ENCODE measurements at places on chromosomes 6 and 20.

DNA sequence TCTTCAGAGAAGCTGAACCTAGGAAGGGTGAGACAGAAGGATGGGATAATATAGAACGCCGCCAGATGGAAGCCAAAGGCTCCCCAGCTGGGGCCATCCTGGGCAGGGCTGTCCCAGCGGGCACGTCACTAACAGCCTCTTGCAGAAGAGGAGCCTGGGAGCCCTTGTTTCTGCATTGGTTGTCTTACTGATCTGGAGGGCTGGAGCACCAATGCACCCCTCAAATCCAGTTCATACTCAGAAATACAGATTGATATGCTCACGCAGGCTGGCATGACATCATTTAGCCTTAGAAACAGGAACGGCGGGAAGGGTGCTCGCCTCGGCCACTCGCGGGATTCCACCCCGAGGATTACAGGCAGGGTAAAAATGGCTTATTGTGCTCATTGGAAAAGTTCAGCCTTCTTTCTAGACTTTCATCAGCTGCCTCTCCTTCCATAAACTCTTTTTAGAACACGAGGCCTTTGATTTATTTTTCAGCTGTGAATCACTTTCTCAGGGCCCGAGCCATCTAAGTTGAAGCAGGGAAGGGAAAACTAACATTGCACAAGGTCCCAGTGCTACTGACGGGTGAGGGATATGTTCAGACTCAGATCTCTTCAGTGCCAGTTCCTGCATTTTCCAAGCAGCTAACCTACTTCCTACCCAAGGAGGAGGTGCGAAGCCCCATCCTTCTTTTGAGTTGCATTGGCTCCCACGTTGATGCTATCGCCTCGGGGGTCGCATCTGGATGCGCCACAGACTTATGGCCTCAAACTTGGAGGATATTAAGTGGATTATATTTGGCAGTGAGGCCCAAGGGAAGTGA is 82.3 kb downstream of the GMPR start:
- no peak for DNase-seq

DNA sequence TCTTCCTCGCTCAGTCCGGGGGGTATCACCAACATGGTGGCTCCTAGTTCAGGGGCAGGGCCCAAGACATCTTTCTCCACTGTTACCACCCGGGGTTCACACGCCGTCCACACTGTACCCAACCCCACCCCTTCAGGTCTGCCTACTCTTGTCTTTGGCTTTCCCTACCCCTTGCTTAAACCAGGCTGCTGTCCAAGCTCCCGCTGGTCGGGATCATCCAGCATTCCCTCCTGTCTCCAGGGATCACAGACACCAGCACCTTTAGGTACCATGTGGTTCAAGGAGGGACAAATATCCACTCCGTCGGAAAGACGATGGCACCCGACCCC is 395 bp downstream of the NELFE start:
- DNase-seq: no peak

DNA sequence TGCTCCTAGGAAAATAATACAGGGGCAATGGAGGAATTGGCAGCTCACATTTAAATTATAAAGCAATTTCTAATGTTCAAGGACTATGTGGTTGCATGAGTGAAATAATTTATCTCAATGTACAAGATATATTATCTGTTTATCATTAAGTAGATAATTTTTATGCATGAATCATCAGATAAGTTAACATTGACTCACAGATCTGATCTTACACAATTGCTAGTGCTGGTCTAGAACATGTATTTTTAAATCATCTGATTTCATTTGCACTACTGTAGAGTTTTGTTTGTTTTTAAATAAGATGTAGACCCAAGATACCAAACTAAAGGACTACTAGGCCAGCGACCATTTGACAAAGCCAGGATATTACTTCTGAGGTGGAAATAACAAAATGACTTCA is 199.2 kb downstream of the BMP2 start:
- no peak for DNase-seq

DNA sequence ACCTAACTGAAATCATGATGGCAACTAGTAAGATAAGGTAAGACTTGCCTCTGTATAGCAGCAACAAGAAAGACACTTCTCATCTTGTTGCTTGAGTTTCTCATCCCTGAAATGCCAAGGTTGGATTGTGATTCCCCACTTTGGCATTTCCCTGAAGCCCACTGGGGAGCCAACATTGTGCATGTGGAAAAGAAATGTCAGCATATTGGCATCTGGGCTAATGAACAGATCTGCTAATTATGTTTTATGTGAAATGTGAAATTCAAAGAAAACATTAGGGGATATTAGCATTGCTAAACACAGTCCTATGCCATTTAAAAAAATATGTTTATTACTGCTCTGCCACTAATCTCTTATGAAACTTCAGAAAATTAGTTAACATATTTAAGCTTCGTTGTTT is 126.3 kb upstream of the PCSK2 start:
- no peak for DNase-seq

DNA sequence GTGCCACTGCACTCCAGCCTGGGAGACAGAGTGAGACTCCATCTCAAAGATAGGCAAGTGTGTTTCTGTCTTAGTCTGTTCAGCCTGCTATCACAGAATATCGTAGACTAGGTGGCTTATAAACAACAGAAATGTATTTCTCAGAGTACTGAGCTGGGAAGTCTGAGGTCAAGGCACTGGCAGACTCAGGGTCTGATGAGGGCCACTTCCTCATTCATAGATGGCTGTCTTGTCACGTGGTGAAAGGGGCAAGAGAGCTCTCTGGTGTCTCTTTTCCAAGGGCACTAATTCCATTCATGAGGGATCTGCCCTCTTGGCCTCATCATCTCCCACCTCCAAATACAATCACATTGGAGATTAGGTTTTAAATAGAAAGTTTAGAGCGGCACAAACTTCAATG is 95.6 kb upstream of the PHACTR3 start:
- DNase-seq: no peak

DNA sequence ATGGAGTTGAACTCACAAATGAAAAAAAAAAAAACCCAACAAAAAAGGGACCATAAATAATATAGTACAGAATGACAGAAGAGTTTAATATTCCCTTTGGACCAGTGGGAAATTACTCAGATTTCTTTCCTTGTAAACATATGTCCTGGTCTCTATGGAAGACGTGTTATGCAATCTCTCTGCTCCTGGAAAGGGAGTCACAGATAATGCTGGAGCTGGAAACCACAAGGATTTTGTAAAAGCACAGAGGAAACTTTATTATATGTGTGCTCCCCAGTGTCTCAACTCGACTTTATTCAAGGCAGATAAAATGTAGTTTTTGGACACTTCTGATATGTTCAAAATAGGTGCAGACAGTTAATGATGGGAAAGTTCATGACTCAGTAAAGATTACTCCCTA is 88.1 kb upstream of the ZFP64 start:
- no peak for DNase-seq

DNA sequence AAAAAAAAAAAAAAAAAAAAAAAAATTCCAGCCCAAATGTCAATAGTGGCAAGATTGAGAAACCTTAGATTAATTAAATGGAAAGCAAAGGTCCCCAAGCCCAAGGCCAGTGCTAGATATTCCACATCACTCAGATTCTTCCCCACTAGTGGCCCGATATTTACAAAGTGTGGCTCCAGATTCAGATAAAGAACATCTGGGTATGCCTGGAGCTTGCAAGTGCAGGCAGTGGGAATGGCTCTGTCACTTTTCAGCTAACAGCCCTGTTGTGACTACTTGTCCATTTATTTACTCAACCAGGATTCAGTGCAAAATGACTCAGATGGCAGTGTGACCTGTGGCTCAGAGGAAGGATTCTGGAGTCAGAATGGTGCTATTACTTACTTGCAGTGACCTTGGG is 8.2 kb upstream of the KCNB1 start:
- no peak for DNase-seq

GRCh38 chr6:163288915-163289314 is 125.6 kb upstream of the QKI start:
- DNase-seq: no peak

DNA sequence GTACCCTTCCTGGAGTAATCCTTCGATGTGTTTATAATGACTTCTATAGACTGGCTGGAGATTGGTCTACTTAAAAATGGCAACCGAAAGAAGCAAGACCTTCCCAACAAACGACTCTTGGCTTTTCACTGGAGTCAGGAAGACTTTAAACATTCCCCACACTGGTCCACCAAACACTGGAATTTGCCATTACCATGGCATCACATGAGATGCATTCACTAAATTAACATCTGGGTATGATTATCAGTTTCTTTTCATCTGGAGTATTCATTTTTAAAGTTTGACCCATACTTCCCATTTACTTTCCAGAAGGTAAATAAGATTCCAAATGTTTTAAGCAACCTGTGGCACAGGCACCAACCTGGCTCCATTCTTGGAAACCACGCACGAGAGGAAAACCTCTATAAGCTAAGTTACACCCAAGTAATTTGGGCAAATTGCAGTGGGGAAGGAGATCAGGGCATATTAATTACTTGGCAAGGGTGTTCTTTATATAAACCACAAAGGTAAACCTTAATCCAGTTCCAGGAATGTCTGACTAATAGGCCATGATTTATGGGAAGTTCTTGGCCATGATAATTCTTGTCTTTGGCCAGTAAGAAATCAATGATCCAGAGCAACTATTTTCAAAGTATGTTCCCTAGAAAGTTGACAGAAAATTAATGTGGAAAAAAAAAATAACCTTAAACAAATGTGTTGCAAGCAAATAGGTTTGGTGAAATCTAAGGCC is 190.0 kb upstream of the COL21A1 start:
- no peak for DNase-seq

DNA sequence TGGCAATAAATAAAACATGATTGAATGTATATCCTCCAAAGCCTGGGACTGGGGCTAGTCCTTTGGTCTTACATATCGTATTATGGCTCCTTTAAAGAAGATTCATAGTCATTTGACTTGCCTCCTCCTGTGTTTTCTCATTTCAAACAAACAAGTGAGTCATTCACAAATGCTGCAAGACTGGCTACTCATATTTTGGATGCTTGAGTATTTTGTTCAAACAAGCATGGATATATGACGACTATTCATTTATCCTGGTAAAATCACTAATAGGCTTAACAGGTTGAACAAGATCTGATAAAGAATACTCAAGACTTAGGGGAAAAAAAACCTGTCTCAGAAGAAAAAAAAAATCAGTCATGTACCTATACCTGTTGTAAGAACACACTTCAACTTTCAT is 111.1 kb upstream of the CCDC28A start:
- no peak for DNase-seq

DNA sequence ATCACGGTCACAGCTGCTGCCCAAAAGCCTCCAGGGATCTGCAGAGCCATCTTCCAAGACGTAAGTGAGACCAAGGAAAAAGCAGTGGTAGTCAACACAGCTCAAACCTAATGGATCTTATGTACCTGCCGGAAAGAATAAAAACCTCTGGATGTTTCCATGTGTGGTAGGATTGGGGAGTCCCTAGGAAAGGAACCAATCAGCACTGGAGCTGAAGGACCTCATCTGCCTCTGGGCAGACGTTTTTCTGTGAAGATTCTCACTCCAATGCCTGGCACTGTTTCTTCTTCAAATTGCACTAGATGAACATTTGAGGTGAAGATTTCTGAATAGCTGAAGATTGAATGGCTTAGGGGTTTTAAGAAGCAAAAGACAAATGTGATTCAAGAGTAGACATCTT is at the start of gene HLA-DQB2:
Gene HLA-DQB2, minus strand, starts transcription at position 112 of the 400 bp plus-strand sequence. Its CDS starts 62 bp downstream, at position 50.
- DNase-seq: no peak

- no peak for DNase-seq
Observed at GRCh38 chr20:33609504-33609903, 52.6 kb upstream of the C20orf144 start.

DNA sequence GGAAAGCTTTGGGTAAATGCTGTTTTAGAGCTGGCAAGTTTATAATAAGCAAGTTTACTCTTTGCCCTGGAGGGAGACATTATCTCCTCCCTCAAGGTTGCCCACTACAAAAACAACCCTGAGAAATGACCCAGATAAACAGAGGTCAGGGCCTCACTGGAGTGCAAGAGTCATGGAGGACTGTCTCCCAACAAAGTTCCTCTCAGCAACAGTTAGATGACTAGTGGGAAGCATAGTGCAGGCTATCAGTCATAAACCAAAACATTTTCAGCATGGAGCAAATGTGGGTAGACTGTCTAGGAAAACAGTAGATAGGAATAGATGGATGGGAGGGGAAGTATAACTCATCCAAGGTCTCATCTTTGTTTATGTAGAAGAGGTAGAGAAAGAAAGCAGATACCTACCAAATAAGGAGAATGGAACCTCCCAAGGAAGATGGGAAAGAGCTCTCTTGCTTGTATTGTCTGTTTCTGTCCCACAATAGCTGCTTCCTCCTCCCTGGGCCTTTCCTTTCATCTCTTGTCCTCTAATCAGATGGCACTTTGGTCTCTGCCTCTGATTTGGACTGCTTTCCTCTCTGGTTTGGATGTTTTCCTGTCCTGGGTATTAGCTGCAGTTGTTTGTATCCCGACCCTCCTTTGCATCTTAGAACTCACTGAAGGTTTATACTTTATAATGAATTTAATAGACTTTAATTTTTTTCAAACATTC is 95.4 kb downstream of the WASF1 start:
- DNase-seq: no peak

DNA sequence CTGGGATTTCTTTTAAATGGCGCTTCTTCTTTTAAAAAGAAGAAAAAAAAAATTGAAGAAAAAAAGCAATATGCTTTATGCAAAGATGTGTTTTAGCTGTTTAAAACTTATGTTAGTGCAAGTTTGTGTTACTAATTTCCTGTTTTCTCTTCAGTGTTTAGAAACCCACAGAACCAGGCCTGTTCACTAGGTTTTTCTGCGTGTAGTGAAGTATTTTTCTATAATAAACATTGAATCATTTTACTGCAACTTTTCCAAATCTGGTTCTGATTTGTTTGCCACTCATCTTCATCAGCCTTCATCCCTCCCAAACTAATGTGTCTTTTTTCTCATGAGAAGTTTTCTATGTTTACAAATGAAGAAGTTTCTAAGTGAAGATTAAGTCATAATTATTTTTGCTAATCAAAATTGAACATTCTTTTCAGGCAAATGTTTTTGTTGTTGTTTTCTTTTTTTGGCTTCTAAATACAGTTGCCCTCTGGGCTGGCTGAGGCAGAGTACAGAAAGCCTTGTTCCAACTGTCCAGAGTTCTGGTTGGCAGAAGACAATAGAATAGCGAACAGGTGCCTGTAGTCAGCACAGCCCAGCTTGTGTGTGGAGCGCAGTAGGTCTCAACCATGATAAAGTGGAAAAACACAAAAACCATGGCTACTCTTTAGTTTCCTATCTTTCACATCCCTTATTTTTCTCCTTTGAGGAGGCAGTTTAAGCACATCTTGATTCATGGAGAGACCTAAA is 14.5 kb downstream of the ZNF76 start:
- DNase-seq: no peak

GRCh38 chr20:61902221-61902869 is 163.3 kb downstream of the TAF4 start:
- no peak for DNase-seq

GRCh38 chr6:74551896-74552295 is 654.0 kb downstream of the COL12A1 start:
- DNase-seq: no peak

DNA sequence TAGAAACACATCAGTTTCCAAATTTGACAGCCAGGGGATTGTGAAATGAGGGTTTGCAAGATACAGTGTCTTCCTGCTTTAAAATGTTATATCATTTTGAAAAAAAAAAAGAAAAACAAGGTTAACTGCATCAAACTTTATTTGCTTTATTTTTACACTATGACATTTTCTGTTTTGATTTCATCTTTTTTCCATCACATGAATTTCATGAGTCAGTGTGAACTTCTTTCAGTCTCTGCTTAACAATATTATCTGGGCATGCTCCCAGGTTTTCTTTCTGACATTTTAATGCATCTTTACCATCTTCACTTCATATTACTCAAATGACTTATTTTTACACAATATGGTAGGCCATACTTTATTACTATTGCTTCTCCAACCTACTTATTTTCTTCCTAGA is 1.9 kb downstream of the NCOA7 start:
- DNase-seq: no peak
